ENCODE measurements at places on chromosomes 12 and 14.

GRCh38 chr12:92041742-92042141 is 103.9 kb downstream of the BTG1 start:
- no peak for DNase-seq

GRCh38 chr12:15700595-15700994 is 88.6 kb downstream of the EPS8 start:
- DNase-seq: no peak

DNA sequence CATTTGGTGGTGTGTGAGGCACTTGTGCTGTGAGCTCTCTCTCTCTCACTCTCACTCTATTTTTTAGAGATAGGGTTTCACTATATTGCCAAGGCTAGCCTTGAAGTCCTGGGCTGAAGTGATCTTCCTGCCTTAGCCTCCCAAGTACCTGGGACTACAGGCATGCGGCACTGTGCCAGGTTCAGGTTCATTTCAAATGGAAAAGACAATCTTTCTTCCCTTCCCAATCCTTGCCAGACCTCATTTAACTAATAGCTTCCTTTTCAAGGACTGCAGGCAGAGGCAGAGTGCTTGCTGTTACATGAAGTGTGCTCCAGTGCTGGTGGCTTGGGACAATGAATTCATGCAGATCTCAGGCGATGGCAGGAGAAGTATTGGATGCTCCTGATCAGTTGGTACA is 73.2 kb upstream of the BICD1 start:
- DNase-seq: peak; percentile 91

- DNase-seq: no peak
These were observed 105.5 kb downstream of the GXYLT1 start for GRCh38 chr12:42039176-42039575.

DNA sequence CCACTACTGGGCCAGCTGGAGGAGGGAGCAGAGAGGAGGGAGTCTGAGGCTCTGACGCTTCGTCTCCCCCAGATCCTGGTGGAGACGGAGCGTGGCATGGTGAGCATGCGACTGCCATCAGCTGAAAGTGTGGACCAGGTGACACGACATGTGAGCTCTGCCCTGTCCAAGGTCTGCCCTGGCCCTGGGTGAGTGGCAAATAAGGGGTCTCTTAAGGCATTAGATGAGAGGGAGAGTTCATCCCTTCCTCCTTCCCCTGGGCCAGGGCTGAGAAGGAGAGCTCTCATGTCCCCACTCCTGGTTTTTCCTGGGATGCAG is 2.5 kb downstream of the CARMIL3 start:
- no peak for DNase-seq

DNA sequence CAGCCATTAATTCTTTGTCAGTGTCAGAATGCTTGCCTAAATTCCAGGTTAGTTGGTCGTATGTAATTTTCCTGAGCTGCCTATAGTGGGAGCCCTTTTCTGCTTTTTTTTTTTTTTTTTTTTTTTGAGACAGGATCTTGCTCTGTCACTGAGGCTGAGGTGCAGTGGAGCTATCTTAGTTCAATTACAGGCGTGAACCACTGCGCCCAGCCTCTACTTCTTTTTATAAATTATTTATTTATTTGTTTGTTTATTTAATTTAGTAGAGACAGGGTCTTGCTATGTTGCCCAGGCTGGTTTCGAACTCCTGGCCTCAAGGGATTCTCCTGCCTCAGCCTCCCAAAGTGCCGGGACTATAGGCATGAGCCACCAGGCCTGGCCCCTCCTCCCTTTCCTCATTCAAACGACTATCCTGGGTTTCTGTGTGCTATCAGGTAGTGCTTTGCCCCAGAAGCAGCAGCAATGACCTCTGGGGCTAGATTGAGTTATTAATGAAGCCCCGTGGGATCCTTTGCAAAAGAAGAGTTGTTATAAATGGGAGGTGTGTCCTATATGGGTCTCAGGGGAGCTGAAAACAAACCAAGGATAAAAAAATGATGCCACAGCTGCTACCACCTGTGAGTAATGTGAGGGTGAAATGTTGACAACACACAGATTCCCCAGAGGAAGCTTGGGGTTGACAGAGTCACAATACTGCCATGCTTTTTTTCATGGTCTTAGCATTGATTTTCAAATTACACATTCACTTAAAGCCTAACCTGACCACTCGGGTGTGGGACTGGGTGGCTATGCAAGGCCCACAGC is 34.6 kb upstream of the NFKBIA start:
- DNase-seq: no peak

- no peak for DNase-seq
These were observed 55.2 kb downstream of the MAP1LC3B2 start for GRCh38 chr12:116614194-116614915.

GRCh38 chr14:52080808-52081755 is 12.2 kb upstream of the NID2 start:
- DNase-seq: peak; percentile 83

GRCh38 chr14:89378119-89378518 is 38.9 kb downstream of the FOXN3 start:
- DNase-seq: no peak

DNA sequence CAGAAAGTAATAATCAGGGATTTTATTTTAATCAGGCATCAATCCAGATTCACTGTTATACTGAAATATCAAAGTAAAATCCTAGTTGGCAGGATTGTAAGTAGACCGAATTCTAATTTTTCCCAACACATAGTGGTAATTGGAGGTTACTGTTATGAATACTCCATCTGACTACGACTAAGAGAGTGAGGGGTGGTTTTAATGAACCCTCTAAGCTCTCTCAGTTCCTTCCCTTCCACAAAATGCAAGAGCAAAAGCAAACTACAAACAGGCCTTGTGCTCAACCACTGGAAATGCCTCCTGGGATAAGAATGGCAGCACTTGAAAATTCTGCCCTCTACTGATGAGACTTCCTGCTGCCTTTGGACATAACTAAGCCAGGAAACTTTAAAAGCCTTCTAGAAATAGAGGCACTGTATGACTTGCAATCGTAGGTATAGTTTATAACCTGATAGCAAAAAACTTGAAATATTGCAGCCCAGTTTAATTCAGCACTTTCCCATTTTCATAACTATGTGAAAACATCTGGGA is 184.8 kb downstream of the SLC16A7 start:
- no peak for DNase-seq

- no peak for DNase-seq
These were observed 101.8 kb upstream of the EIF5 start for GRCh38 chr14:103232031-103232808.

DNA sequence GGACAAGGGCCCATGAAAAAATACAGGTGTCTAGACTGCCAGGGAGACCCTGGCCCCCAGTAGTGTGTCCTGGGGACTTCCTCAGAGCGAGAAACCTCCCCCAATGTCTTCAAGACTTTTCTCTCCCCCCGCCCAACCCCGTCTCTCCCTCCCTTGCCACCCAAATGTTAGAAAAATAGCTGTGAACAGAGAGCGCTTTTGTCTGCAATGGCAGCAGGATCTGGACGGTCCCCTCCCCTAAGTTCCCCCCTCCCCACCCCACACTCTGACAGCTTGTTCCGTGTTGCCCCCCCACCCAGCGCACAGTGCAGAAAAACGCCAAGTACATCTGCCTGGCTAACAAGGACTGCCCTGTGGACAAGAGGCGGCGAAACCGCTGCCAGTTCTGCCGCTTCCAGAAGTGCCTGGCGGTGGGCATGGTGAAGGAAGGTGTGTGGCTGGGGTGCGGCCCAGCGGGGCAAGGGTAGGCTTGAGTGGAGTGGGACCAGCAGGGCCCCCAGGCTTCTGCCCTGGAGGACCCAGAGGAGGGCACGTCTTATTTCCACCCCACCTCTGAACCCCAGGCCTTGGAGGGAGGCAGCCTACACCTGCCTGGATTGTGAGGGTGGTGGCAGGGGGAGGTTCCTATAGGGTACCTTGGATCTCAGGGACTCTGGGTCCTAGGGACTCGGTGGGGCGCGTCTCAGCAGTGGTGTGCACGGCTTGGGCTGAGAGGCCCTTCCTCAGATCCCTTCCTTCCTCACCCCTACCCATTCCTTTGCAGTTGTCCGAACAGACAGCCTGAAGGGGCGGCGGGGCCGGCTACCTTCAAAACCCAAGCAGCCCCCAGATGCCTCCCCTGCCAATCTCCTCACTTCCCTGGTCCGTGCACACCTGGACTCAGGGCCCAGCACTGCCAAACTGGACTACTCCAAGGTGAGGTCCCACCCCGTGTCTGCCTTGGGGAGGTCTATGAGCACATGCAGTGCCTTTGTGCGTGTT is 4.8 kb downstream of the NR4A1 start:
- DNase-seq: no peak

DNA sequence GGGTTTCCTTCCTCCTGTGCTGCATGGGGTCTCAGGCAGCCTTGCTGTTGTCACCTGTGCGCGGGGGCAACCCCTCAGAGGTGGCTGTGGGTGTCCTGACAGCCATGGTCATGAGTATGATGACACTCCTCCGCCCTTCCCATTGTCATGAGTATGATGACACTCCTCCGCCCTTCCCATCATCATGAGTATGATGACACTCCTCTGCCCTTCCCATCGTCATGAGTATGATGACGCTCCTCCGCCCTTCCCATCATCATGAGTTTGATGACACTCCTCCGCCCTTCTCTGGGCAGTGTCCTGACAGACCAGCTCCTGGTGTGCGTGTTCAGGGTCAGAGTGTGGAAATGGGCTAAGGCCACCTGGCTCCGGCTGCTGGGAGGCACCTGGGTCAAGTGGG is 40.0 kb downstream of the FBRSL1 start:
- DNase-seq: no peak

DNA sequence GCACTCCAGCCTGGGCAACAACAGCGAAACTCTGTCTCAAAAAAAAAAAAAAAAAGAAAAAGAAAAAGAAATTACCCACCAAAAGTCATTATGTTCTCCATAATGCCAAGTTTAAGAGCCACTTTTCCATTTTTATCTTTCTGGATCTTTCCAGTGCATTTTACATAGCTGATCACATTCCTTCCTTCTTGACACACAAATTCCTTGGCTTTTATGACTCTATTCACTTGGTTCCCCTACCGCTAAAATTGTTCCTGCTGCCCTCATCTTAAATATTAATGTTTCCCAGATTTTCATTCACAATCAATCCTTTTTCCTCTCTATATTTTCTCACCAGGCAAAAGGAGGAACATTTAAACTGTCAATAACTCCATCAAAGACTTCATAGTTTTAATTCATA is 20.2 kb downstream of the KLHL28 start:
- no peak for DNase-seq

GRCh38 chr12:112891093-112892024 is 15.4 kb upstream of the OAS1 start:
- DNase-seq: no peak

DNA sequence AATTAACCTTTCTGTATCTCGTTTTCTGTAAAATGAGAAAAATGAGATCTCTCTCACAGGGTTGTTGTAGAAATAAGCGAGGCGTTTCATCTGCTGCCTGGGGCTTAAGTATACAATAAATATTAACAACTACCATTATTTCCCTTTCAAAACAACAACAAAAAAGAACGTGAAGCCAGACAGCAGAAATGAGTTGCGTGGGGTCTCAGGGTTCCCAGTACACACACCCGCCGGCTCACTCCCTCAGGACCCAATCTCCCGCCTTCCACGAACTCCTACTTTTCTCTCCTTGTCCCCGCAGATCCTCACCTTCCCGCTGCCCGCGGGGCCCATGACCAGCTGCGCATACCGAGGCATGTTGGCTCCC is 227 bp downstream of the GPN3 start:
- no peak for DNase-seq

- DNase-seq: no peak
These were observed 66.4 kb downstream of the DCAF5 start for GRCh38 chr14:69086537-69086936.

DNA sequence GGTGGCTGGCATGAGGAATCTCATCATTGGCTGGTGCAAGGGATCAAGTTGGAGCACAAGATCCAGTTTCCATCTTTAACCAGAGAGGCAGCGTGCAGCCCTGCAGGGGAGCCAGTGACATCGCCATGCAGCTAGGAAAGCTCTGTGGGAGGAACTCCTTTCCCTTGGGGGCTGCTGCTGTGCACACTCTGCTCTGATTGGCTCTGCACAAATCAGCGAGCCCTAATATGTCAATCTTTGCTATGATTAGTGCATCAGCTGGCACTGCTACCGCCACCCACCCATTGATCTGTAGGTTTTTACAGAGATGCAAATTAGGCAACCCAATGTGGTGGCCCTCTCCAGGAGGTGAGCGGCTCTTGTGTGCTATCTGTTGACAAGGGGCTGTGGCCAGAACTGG is 262.6 kb downstream of the PCNX1 start:
- no peak for DNase-seq

GRCh38 chr12:131672941-131673887 is 37.7 kb upstream of the SFSWAP start:
- DNase-seq: no peak

DNA sequence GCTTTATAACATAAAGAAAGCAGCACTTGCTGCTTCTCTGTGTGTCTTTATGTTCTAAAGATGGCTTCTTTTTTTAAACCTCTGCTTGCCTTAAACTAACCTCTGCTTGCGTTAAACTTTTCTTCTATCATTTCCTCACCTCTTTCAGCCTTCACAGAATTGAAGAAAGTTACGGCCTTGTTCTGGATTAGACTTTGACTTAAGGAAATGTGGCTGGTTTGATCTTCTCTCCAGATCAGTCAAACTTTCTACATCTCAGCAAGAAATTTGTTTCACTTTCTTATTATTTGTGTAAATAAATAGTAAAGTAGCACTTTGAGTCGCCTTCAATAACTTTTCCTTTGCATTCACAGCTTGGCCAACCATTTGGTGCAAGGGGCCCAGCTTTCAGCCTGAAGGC is 64.2 kb downstream of the CMAS start:
- no peak for DNase-seq

GRCh38 chr14:91228112-91229004 is 16.1 kb downstream of the GPR68 start:
- DNase-seq: no peak

DNA sequence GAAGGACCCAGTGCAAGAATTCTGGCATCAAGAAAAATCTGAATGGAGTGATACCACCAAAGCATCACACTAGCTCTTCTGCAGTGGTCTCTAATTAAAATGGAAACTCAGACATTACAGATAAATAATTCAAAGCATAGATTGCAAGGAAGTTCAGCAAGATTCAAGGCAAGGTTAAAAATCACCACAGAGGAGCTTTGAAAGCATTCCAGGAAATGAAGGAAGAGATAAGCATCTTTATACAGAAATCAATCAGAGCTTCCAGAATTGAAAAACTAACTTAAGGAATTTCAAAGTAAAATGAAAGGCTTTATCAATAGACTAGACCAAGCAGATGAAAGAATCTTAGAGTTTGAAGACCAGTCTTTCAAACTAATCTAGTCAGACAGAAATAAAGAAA is 20.4 kb upstream of the GLIPR1 start:
- no peak for DNase-seq

DNA sequence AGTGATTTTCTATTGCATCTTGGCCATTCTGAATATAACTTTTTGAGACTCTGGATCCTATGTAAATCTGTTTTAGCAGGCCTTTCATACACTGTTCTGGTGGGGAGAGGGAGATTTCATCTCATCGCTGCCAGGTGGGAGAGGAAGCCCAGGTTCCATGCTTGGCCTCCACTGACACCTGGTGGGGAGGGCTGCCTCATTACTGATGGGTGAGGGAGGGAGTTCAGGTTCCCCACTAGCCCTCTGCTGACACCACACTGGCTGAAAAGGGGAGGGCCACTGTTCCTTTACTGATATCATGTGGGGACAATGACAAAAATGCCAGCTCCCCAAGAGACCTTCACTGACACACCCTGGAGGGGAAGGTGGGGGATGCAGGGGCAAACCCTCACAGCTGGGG is 2.4 kb upstream of the GALNT8 start:
- DNase-seq: no peak
